ENCODE measurements at places on chromosomes 3 and 15.

DNA sequence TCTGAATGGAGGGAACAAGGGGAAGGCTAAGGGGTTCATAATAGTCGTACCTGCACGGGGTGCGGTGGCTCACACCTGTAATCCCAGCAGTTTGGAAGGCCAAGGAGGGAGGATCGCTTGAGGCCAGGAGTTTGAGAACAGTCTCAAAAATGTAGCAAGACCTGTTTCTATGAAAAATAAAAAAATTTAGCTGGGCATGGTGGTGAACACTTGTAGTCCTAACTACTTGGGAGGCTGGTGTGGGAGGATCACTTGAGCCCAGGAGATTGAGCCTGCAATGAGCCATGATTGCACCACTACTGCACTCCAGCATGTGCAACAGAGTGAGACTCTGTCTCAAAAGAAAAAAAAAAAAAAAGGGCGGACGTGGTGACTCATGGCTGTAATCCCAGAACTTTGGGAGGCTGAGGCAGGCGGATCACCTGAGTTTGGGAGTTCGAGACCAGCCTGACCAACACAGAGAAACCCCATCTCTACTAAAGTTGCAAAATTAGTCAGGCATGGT lies 17.9 kb upstream of the HDAC11 start:
- DNase-seq, result no peak

- DNase-seq, result no peak
These were observed 117.8 kb upstream of the PRICKLE2 start for GRCh38 chr3:64342940-64343688.

DNA sequence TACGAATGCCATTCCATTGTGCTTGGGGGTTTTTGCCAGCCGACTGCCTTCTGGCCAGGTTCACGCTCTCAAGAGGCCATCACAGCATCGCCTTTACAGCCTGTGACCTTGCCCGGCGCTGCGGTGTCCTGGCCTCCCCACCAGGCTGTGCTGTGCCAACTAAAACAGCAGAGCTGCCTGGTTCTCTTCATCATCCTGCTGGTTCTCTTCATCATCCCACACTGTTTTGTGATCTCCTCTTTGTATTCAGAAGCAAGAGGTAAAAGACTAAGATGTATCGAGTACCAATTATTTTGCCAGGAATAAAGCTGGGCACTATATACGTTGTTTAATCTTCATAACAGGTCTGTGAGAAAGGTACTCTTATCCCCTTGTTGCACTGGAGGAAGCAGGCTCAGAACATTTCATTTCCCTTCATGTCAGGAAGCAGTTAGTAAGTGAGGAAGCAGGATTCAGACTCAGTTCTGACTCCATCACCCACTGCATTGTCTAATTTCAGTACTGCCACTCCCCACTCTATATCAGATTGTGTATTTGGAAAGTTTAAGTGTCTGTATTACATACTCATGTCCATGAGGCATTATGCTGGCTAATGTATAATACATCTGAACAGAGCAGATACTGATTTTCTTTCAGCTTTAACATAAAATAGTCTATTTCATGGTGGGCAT lies 92.7 kb downstream of the LRRC28 start:
- DNase-seq, result peak; percentile 9

DNA sequence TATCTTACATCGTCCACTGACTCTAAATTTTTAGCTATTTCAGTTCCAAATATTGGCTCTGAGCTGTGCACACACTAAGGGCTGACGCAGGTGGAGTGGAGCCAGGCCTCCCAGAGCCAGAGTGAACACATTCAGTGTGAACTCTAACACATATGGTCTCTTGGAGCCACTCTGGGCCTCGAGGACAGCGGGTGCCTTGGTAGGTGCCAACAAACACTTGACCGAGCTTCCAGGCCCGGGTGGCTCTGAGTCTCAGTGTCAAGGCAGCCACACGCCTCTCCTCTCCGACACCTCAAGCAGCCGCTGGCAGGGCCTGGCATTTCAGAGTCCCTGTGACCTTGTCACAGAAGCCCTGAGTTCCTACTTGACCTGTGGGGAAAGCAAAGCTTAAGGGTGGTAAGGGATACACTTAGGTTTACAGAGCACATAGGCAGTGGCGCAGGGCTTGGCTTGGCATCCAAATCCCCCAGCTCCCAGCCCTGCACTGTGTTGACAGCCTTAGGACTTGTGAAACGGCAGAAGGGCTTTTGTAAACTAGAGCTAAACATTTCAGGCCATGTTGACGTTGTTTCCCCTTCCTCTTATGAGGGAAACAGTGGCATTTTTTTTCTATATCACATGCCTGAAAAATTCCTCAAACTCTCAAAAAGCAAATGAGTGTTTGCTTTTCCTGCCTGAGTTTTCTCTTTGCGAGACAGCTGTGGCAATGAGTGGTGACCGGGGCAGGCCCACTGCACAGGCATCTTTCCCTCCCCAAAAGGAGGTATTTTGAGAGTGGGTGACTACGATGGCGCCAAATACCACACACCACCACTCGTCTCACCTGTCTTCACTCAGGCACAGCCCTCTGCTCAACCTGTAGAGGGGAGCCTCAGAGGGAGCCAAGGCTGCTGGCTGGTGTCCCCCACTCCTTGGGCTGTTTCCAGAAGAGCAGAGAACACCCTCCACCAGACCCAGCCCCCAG lies 60.8 kb downstream of the DAPK2 start:
- no peak for DNase-seq

GRCh38 chr3:139527265-139527664 lies 12.3 kb downstream of the RBP1 start:
- DNase-seq, result no peak

DNA sequence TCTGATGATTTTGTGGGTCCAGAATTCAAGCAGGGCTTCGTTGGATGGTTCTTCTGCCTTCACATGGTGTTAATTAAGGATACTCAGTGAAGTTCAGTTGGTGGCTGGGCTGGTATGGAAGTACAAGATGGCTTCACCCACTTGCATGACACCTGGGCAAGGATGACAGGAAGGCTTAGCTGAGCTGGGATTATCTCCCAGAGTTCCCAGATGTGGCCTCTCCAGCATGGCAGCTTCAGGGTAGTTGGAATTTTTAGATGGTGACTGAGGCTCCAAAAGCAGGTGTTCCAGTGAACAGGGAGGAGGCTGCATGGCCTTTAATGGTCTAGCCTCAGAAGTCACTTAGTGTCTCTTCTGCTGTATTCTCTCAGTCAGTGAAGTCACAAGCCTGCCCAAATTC lies 135.5 kb downstream of the THRB start:
- no peak for DNase-seq

GRCh38 chr3:42045708-42046243 lies 45.4 kb upstream of the TRAK1 start:
- DNase-seq, result no peak

GRCh38 chr15:37040072-37040742 lies 60.1 kb downstream of the MEIS2 start:
- no peak for DNase-seq

DNA sequence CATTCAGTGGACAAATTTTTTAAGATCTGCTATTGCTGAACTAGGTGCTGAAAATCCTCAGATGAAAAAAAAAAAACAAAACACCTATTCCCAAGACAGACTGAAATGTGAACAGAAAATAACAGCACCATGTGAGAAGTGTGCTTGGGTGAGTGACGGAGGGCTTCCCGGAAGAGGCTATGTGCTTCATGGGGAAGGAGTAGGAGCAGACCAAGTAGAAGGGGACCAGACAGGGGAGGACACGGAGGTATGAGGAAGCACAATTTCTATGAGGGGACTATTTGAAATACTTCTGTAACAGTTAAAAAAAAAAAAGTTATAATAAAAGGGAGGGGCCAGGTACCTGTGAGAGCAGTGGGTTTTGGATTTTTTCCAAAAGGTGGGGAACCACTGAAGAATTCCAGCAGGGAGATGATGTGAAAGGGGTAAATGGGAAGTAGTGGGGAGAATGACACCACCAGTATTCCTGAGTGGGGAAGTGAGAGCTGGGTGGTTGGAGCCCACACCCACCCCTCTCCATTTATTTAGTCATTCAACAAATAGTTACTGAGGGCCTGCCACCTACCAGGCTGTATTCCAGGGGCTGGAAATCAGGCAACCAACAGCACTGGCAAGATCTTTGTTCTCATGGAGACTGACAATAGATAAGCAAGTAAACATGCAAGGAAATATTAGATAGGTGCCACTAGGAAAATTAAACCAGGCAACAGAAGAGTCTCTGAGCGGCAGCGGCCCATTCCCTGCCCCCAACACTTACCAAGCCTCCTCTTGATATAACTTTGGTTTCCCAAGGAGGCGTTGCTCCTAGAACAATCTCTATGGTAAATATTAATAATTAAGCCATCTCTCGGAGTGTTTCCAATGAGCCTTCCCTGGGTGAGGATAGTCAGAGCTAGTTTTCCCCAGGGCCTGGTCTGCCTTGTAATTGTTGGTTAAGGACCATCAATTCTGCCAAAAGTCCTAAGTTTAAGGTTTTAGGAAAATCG lies 3.8 kb upstream of the USP3 start:
- DNase-seq, result peak; percentile 80

- no peak for DNase-seq
These were observed 581.4 kb downstream of the MECOM start for GRCh38 chr3:169082076-169082475.

- DNase-seq, result no peak
These were observed 122.5 kb upstream of the ST8SIA2 start for GRCh38 chr15:92271179-92271578.

DNA sequence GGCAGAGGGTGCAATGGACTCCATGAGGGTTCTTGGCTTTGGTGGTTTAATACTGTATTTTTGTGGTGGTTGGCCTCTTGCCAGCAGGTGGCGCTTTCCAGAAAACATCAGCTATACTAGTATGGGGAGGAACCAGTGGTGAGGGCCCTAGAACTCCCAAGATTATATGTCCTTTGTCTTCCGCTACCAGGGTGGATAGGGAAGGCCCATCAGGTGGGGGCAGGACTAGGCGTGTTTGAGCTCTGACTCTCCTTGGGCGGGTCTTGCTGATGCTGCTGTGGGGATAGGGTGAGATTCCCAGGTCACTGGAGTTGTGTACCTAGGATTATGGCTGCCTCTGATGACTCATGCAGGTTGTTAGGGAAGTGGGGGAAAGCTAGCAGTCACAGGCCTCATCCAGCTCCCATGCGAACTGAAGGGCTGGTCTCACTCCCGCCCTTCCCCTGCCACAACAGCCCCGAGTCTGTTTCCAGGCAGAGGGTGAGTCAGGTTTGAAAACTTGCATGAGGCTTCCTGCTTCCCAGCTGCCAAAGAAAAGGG lies 357.7 kb downstream of the OTOL1 start:
- DNase-seq, result peak; percentile 2

- DNase-seq, result no peak
These were observed 3.7 kb upstream of the GRM2 start for GRCh38 chr3:51703068-51703760.

DNA sequence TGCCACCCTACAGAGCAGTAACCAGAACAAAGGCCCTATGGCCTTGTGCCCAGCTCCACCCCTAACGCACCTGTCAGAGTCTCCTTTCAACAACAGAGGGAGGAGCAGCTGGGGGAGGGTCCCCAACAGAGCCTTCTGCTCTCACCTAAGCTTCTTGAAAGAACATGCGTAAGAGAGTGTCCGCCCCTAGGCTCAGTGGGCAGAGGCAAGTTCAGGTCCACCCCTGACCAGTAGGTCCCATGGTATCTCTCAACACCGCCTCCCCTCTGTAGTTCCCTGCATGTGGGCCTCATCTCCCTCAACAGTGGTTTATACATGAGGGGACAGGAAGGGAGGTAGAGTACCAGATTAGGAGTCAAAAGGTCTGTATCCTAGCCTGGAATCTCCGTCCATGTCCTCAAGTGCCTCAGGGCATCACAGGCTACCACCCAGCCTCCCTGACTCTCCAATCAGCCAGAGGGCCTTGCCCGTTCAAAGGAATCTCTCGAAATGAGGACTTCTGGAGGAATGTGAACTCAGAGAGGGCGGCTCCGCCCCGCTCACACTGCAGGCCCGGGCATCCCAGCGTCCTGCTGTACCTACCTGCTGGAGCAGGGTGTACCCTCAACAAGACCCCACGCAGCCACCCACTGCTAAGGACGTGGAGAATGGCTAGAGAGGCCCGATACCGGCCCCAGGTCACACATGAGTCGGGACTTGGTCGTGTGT lies 680 bp downstream of the POC1A start:
- DNase-seq, result peak; percentile 39

DNA sequence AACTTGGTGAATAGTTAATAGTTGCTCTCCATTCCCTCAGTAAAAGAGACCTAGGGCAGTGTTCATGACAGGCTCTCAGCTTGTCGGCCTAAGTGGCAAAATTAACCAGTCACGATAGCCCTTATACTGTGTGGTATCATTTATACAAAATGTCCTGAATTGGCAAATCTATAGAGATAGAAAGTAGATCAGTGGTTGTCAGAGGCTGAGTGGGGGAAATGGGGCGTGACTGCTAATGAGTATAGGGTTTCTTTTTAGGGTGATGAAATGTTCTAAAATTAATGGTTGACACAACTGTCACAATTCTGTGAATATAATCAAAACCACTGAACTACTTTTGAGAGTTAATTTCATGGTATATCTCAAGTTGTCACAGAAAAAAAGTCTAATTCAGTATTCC lies 20.9 kb downstream of the ARIH1 start:
- DNase-seq, result no peak

GRCh38 chr3:100850156-100850555 lies 140.9 kb downstream of the TFG start:
- no peak for DNase-seq

- no peak for DNase-seq
These were observed 441.1 kb upstream of the MDFIC2 start for GRCh38 chr3:70753572-70753971.

GRCh38 chr15:70270752-70271111 lies 173.0 kb upstream of the TLE3 start:
- DNase-seq, result no peak

DNA sequence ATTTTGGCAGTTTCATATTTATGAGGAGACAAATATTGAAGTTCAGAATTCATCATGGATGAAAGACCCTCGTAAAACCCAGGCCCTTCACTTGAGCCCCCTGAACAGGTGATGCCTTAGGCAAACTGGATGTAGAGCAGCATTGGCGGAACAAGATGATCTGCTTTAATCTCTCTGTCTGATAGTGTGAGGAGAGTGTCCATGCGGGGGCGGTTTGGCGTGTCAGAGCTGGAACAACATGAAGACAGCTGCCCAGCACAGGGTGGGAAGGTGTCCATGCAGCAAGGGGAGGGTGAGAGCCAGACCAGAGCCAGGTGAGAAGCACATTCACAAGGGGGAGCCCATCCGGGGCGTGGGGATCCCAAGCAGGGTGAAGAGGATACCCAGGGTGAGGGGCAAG lies 31.8 kb upstream of the ANP32A start:
- no peak for DNase-seq

GRCh38 chr15:73225358-73226015 lies 143.3 kb downstream of the HCN4 start:
- DNase-seq, result no peak

Data from ACHN (cell line).